Activated T-helper 2 cell treated with anti-CD3 and anti-CD28 coated beads, Interferon-gamma antibody, Interleukin-2, Interleukin-4, amounts not matched to agents 10 μg/mL and 5 μg/mL and 100 μg/mL, durations not matched to agents 14 hours and 24 hours and 36 hours (primary cell): ENCODE measurements at places on chromosomes 6 and 20. TPM values are rescaled to one million over a fixed set of nuclear protein-coding genes. Genes with fewer than 3 reads are reported as not detected.

GRCh38 chr20:53829724-53830521 is 236.3 kb upstream of the ZNF217 start:
- peaks cover 8% of the 10 kb centered on the region for H3K36me3 ChIP-seq
- H3K27me3 ChIP-seq, result no peaks in the 10 kb centered on the region
- peak overlapping the region; percentile 95 for H3K27ac ChIP-seq

CGA gene
- total RNA-seq, result 0.44 and 0.59 TPM in 2 replicates

RIPPLY2 gene
- total RNA-seq, result not detected in 2 replicates

- no peaks in the 10 kb centered on the region for H3K27me3 ChIP-seq
- DNase-seq, result no peak
- no peak overlapping the region for H3K4me3 ChIP-seq
- H3K36me3 ChIP-seq, result no peaks in the 10 kb centered on the region
- H3K4me1 ChIP-seq, result no peaks in the 10 kb centered on the region
- no peak overlapping the region for H3K27ac ChIP-seq
Observed at GRCh38 chr6:125586074-125586473, 163.4 kb upstream of the HEY2 start.

GRCh38 chr6:2477666-2478065 is 232.3 kb upstream of the GMDS start:
- no peak overlapping the region for H3K27ac ChIP-seq
- H3K36me3 ChIP-seq, result no peaks in the 10 kb centered on the region
- no peak overlapping the region for H3K4me3 ChIP-seq
- DNase-seq, result no peak

FNDC11 gene
- 0.18 and 0.27 TPM in 2 replicates for total RNA-seq

DNA sequence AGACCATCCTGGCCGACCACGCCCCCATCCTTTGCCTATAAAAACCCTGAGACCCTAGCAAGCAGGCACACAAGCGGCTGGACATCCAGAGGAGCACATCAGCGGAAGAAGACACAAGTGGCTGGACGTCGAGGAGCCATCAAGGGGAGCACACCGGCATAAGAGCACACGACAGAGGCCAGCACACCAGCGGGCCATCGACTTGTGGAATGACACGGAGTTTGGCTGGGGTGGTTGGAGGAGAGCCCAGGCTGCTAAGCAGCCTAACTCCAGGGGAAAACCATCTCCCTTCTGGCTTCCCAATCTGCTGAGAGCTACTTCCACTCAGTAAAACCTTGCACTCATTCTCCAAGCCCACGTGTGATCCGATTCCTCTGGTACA is 44.8 kb upstream of the BCLAF1 start:
- H3K4me3 ChIP-seq, result no peak overlapping the region
- H3K36me3 ChIP-seq, result no peaks in the 10 kb centered on the region
- no peak overlapping the region for H3K27ac ChIP-seq
- no peak for DNase-seq

DNA sequence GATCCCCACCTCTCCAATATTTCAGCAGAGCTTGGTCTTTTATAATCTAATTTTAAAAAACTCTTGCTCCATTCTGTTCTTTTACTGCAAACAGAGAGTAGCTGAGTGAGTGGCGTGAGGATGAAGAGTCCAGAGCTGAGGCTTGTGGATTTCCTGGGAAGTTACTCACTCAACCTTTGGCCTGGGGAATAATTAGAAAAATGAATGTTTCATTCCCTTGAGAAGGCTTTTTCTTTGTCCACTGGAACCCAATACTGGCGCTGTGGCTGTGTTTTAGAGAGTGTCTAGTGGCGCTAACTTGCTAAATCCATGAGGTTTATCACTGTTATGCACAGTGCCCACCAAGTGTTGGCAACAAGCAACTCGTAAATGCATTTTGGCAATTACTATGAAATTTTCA is 251.5 kb downstream of the HIVEP2 start:
- no peaks in the 10 kb centered on the region for H3K36me3 ChIP-seq
- no peaks in the 10 kb centered on the region for H3K27me3 ChIP-seq
- DNase-seq, result no peak
- H3K4me3 ChIP-seq, result no peak overlapping the region

- H3K27ac ChIP-seq, result no peak overlapping the region
- no peak for DNase-seq
- H3K4me3 ChIP-seq, result no peak overlapping the region
Observed at GRCh38 chr20:19713822-19714578, 44.1 kb upstream of the RIN2 start.

PSMF1 gene
- total RNA-seq, result 175 and 182 TPM in 2 replicates
